ENCODE measurements at places on chromosomes 1 and 21. TPM values are rescaled to one million over a fixed set of nuclear protein-coding genes. Genes with fewer than 3 reads are reported as not detected.

DNA sequence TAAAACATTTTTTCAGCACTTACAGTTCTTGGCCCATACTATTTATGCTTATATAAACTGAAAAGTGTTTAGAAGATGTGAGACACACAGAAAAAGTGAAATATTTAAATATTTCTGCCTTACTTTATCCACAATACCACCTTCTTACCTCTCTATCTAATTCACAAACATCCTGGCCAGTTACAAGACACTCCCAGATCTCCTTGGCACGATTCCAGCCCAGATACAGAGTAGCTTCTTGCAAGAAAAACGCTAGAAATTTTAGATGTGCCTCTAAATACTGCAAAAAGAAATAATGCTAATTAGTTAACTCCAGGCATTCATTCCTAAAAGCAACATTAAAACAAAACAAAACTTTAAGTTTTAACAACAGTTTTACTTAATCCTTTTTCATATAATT lies 68.4 kb downstream of the USP24 start:
- H3K27ac ChIP-seq = no peak overlapping the region
- H3K4me3 ChIP-seq = no peak overlapping the region
- no peaks in the 10 kb centered on the region for H3K27me3 ChIP-seq
- H3K36me3 ChIP-seq = peaks cover 42% of the 10 kb centered on the region
- no peak for DNase-seq

Gene DMAP1
- 33.3 TPM for total RNA-seq

Gene SPRR2G
- not detected for total RNA-seq

DNA sequence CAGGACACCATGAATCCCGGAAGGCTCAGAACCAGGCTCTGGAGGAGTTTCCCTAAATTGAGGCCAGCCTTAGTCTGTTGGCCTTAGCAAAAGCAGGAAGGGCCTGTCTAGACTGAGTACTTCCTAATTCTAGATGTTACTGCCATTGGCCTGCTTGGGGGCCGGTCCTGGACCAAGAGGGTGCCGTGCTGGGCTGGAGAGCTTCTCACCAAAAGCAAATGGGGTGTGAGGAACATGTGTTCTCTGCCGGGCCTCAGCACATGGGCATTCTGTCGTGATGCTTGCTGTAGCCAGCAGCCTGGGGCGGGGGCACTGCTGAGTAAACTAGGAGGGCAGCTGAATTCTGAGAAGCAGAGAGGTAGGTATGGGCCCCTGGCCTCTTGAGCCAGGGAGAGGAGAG lies 35.7 kb upstream of the MAN1C1 start:
- H3K36me3 ChIP-seq = no peaks in the 10 kb centered on the region
- H3K4me1 ChIP-seq = no peaks in the 10 kb centered on the region
- DNase-seq = no peak
- H3K27ac ChIP-seq = no peak overlapping the region
- no peak overlapping the region for H3K4me3 ChIP-seq

- DNase-seq = no peak
- H3K27me3 ChIP-seq = no peaks in the 10 kb centered on the region
- no peak overlapping the region for H3K4me3 ChIP-seq
- H3K27ac ChIP-seq = no peak overlapping the region
- H3K36me3 ChIP-seq = no peaks in the 10 kb centered on the region
These were observed 23.4 kb downstream of the SPSB1 start for GRCh38 chr1:9316080-9316444.

DNA sequence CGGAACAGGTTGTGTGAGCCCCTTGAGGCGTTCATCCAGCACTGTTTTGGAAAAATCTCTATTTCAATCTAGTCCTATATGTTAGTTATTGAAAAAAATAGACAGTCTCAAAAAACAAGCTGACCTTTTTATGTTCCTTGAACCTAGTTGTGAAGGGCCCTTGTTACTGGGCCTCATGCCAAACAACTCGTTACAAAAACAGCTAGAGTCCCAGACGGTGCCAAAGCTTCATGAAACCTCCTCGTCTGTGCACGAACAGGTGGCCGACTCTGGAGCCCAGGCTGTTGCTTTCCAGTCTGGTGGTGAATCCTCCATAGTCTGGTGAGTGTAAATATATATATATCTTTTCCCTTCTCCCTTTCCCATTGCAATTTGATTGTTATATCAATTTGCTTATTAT lies at the start of gene CHIA:
Gene CHIA, plus strand, starts transcription at position 222 of the 400 bp plus-strand sequence. CDS start 19,617 bp downstream, outside the sequence.
- peaks cover 3% of the 10 kb centered on the region for H3K4me1 ChIP-seq
- H3K4me3 ChIP-seq = no peak within 1 kb of the TSS
- no peak within 1 kb of the TSS for H3K27ac ChIP-seq

DNA sequence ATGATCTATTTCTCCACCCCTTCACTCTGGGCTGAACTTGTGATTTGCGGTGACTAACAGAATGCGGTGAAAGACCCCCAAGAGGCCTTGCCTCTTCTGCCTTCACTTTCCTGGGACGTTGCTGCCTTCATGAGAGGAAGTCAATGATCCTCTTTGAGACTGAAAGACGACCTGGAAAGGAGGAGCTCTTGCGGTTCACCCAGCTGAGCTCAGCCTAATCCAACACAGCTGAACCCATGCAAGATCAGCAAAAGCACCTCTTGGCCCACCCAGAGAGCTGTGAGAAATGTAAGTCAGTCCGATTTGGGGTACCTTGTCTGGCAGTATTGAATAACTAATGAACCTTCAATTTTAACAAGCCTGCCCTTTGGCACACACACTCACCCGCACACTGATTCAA lies 767.4 kb upstream of the TPTE start:
- no peaks in the 10 kb centered on the region for H3K27me3 ChIP-seq
- no peak overlapping the region for H3K4me3 ChIP-seq
- H3K36me3 ChIP-seq = no peaks in the 10 kb centered on the region
- H3K27ac ChIP-seq = no peak overlapping the region
- H3K4me1 ChIP-seq = no peaks in the 10 kb centered on the region
- no peak for DNase-seq

Gene HSD3B2
- total RNA-seq = not detected

DNA sequence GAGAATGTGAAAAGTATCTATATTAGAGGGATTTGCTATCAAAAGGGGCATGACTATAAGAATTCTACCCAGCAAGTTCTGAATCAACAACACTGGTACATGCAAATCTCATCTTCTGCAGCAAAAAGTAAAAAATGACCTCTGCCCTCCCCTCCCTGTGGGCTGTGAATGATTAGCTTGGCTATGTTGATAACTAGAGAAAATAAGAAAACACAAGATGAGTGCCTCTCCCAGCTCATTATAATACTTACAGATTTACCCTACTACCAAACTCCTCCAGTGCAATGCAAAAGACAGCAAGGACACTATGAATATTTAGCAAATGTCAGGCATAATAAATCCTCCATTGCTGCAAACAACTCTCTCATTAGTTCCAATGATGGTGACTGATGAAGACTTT lies 102.4 kb downstream of the SLC45A1 start:
- peaks cover 3% of the 10 kb centered on the region for H3K27me3 ChIP-seq
- no peak overlapping the region for H3K27ac ChIP-seq
- H3K36me3 ChIP-seq = peaks cover 31% of the 10 kb centered on the region
- H3K4me3 ChIP-seq = no peak overlapping the region
- peaks cover 23% of the 10 kb centered on the region for H3K4me1 ChIP-seq

DNA sequence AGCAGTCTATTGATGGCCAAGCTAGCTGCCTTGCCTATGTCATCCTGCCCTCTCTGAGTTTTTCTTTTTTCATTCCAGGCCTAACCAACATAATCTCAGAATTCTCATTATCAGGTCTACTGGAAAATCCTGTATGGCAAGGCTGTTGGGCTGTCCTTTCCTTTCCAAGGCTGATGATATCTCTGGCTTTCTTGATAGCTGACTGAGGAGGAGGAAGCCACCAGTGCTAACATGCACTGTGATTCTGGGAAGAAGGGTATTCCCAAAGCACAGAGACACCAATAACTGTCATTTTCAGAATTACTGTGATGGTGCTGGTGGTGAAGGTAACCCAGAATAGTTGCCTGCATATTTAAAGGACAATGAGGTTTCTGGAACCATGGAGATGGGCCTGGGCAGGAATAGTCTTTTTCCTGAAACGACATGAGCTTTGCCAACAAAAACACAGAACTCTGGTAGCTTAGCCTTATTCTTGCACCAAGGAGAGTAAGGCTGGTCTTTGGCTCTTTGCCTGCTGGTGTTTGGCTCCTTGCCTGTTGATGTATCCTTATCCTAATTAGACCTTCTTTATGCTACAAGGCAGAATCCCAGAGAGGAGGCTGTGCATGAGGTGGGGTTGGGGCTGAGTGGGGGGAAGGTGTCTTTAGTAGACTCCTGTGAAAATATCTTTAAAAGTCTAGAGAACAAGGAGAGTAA lies 157.4 kb downstream of the TNFSF18 start:
- peaks cover 39% of the 10 kb centered on the region for H3K4me1 ChIP-seq
- H3K4me3 ChIP-seq = no peak overlapping the region
- DNase-seq = no peak
- H3K27me3 ChIP-seq = no peaks in the 10 kb centered on the region

- H3K4me3 ChIP-seq = no peak overlapping the region
- no peaks in the 10 kb centered on the region for H3K27me3 ChIP-seq
- DNase-seq = no peak
These were observed 908.9 kb upstream of the ADGRL2 start for GRCh38 chr1:80891871-80892270.

DNA sequence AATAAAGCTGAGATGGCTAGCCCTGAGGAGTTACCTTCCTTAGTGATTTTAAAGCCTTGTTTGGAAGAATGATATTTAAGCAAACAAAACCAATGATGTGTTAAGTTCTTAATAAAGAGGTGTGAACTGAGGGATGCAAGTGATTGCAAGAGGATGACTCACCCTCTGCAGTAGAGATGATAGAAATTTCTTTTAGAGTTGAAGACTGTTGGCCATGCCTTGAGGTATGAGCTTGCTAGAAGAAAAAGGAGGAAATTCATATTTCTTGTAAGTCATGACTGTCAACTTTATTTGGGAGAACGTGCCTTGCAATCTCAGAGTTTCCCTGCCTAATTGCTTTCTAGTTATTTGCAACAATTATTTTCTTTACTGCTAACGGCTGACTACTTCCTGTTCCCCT lies 94.7 kb downstream of the PLA2G4A start:
- DNase-seq = no peak
- no peaks in the 10 kb centered on the region for H3K36me3 ChIP-seq
- no peaks in the 10 kb centered on the region for H3K4me1 ChIP-seq
- H3K27me3 ChIP-seq = no peaks in the 10 kb centered on the region

DNA sequence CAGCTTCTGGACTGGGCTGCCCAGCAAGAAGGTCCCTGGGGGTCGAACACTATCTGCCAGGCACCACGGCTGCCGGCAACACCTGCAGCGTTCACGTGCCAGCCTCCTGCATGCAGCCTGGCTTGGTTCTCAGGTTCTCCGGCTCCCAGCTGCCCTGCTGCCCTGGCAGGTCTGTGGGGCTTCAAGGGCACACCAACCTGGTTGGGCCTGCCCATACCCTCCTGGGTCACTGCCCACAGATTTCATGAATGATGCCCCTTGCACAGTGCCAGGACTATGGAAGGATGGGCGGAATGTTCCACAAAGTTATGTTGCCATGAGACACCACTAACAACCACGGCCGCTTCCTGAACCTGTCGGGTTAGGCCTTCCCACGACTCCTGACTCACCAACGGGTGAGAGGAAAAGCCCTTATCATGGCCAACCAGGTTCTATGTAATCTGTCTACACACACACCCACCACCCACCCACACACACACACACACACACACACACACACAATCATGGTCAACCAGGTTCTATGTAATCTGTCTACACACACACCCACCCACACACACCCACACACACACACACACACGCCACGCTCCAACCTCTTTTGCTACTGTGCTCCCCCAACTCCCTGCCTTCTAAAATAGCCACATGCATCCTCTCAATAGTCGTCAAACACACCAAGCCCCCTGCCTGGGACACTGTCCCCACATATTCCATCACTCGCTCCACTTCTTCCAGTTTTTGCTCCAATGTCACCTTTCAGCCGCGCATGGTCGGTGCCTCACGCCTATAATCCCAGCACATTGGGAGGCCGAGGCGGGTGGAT lies 32.2 kb downstream of the HSPG2 start:
- H3K4me1 ChIP-seq = peaks cover 13% of the 10 kb centered on the region
- DNase-seq = peak; percentile 40
- H3K27ac ChIP-seq = no peak overlapping the region
- no peak overlapping the region for H3K4me3 ChIP-seq
- H3K27me3 ChIP-seq = no peaks in the 10 kb centered on the region

DNA sequence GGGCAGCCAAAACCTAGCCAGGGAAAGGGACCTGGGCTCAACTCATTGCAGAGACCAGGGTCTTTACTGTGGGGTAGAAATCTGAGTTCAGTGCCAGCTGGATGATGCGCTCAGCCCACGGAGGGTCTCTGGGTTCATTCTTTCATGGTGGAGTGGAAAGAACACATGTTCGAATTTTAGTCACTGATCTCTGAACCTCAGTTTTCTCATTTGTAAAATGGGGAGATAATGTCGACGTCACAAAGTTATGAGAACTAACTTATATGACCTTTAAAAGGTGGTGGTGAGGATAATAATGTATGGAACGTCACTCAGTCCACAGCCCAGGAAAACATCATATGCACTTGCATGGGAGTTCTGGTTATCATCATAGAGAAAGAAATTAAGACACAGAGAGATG lies 1.2 kb upstream of the TAL1 start:
- peaks cover 78% of the 10 kb centered on the region for H3K27me3 ChIP-seq
- H3K4me3 ChIP-seq = no peak overlapping the region
- peaks cover 32% of the 10 kb centered on the region for H3K4me1 ChIP-seq
- H3K36me3 ChIP-seq = no peaks in the 10 kb centered on the region

DNA sequence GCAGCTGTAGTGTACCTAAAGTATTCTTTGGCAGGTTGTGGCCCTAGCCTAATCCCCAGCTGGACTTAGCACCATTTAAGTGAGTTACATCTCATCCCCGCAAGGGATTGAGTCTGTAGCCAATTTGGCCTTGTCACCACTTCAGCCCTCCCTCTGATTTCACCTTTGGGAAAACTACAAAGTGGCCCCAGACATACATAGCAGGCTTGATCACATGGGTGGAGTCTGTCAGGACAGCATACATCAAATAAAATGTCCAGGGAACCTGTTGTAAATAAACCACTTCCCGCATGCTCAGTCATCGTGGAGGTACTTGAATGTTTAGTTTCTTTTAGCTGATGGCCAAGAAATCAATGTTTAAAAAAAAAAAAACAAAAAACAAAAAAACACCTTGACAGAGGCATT lies 142.5 kb downstream of the DHRS3 start:
- no peaks in the 10 kb centered on the region for H3K27me3 ChIP-seq
- peaks cover 50% of the 10 kb centered on the region for H3K36me3 ChIP-seq
- H3K4me1 ChIP-seq = peaks cover 96% of the 10 kb centered on the region
- peak overlapping the region; percentile 49 for H3K4me3 ChIP-seq
- peak; percentile 48 for DNase-seq
- H3K27ac ChIP-seq = peak overlapping the region; percentile 84

Gene GRHL3
- not detected for total RNA-seq

Gene ACTN2
- not detected for total RNA-seq

DNA sequence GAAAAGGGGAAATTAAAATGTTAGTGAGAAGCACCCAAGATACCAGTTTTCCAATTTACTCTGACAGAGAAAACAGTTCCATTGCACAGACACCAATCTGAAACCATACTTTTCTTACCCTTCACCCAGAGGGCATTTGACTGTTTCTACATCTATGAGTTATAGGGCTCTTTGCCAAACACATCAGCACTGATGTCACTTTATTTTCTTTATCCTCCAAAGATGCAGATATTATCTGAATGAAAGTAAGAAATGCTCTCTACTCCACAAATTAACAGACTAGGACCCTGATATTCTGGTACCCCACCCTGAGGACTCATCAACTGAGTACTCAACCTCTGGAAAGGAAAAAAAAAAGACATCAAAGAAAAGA lies 24.2 kb upstream of the PEX19 start:
- H3K27ac ChIP-seq = no peak overlapping the region
- no peaks in the 10 kb centered on the region for H3K27me3 ChIP-seq
- no peak for DNase-seq
- no peak overlapping the region for H3K4me3 ChIP-seq
- peaks cover 68% of the 10 kb centered on the region for H3K36me3 ChIP-seq

Gene KRTAP19-1
- total RNA-seq = not detected

All from activated CD8-positive, alpha-beta T cell treated with anti-CD3 and anti-CD28 coated beads, Interleukin-2, amount 10 ng/mL, durations not matched to agents 7 days and 5 days (primary cell).